ENCODE measurements at places on chromosomes 7 and 10.

- DNase-seq = no peak
These were observed 3.7 kb downstream of the STX1A start for GRCh38 chr7:73715648-73716317.

- no peak for DNase-seq
These were observed 229.0 kb downstream of the STK31 start for GRCh38 chr7:23938937-23939552.

DNA sequence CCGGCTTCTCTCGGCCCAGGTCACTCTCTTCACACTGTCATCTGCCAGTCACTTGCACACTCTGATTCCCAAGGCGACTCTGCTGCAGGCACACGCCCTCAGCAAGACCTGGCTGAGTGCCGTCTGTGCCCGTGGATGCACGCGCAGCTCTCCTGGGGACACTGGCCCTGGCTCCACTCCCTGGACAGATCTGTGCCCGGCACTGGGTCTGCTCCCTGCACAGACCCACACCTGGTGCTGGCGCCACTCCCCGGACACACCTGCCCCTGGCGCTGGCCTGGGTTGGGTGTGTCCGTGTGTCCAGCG lies 133.2 kb downstream of the DNAJB6 start:
- no peak for DNase-seq

DNA sequence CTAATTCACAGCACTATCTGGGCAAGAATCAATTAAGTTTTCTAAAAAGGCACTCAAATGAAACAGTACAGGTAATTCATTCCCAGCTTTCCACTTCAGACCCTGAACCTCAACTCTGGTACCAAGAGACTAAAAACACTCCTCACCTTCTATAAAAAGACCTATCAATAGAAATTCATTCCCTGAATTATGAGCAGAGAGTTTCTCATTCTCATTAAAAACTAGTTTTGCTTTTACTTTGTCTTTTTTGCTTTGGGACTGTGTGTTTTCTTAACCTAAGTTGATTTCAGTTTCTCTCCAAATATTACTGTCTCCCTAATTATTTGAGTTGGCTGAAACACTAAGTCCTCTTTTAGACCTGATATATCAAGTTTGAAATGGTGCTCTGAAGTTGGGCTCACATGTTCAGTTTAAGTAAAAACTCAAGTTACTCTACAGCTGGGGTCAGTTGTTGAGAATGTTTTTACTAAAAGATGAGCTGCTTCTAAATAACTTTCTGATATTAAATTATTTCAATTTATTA lies 189.5 kb downstream of the JAZF1 start:
- DNase-seq = no peak

- DNase-seq = no peak
These were observed 48.4 kb downstream of the UNC5B start for GRCh38 chr10:71260622-71261325.

DNA sequence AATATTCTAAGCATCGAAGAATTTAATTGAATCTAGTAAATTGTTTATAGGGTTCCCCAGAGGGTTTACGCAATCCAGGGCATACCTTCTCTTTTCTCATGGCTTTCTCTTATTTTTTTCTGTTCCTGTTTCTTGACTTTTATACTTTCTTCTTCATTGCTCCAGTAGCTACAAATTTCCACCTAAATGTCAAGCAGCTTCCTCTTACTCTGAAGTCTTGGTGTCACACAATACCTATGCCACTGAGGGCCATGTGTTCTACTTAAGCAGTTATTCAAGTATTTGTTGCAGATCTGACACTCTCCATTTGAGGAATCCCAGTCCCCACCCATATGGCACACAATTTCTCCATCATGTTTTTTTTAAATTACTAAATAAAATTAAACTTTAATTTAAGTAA lies 343.1 kb upstream of the MBL2 start:
- no peak for DNase-seq

- DNase-seq = no peak
These were observed 2.6 kb upstream of the CAMK2B start for GRCh38 chr7:44327981-44328380.

- no peak for DNase-seq
These were observed 219.6 kb downstream of the ARHGAP12 start for GRCh38 chr10:31709028-31709427.

DNA sequence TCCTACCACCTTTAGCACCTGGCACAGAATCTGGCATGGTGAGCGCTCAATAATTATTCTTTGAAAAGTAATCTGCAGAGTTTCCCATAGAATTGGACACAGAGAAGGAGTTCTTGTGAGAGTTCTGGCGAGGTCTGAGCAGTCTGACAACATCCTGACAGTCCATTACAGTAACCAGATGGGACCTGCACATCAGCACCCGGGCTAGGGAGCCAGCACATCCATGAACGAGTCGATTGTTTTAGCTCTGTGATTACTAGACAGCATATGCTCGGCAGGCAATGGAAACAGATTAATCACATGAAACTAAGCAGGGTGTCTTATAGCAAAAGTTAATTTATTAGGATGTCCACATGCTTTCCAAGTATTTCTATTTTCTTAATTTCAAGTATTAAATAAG lies 96.7 kb downstream of the SEMA3D start:
- no peak for DNase-seq

GRCh38 chr7:105690325-105690945 lies 109.1 kb upstream of the EFCAB10 start:
- DNase-seq = peak; percentile 46

DNA sequence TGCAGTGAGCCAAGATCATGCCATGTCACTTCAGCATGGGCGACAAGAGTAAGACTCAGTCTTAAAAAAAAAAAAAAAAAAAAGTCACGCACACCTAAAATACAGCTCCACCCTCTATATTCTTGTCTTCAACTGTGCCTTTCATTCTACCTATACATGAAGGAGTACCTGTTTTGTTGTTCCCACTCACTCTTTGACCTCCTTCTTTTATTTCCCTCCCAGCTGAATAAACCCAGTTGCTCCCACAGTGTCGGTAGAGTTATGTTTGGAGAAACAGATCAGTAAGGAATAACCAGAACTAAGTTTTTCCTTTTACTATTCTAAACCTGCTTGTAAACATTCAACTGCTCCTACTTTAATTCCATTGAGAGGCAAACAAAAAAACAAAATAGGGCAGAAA lies 50.3 kb downstream of the IDE start:
- DNase-seq = no peak

DNA sequence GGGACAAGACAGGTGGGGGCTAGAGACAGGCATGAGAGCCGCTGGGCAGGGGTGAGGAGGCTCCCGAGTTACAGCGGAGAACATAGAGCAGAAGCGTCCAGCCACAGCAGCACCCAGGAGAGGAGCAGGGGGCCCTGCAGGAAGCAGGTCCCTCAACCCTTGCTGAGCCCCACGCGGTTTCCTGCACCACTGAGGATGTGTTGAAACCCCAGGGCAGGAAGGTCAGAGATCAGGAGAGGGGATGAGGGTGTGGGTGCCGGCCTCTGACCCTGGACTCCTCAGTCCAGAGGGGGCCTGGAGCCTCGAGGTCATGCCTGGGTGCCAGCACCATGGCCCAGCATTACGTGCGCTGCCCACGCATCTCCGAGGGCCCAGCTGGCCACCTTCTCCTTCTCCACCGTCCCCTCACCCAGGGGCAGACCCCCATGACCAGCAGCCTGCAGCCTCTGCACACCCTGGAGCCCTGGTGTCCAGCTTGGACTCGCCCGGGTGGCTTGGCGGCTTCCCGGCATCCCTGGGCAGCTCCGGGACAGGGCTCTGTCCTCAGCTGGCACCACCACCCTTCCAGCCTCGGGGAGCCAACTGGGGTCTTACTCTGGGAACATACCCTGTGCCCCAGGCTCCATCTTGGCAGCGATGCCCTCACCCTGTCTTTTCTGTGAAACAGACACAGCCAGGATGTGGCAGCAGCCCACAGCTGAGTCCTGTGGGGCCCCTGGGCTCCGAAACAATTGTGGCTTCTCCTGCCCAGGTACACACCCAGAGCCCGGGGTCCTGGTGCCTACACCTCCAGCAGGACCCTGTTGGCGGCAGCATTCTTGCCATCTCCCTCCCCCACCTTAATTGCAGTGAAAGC lies 52.0 kb downstream of the STK32C start:
- DNase-seq = no peak

- DNase-seq = no peak
These were observed 11.4 kb upstream of the SCART1 start for GRCh38 chr10:133442191-133442966.

DNA sequence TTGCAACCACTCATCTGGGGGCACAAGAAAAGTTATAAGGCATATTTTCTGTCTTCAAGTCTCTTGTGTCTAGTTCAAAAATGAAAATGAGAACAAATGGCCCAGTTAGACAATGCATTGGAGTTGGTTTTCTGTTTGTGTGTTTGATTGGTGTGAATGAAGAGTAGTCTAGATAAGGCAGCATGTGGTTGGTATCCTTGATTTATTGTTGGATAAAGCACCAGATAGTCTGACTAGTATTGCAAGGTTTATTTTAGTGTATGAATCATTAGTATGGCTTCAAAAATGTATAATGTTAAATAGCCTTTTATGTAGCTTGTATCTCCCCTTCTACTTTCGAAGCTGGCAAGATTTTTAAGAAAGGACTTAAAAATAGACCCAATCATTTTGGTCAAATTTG lies 237.3 kb downstream of the CDK14 start:
- DNase-seq = no peak

DNA sequence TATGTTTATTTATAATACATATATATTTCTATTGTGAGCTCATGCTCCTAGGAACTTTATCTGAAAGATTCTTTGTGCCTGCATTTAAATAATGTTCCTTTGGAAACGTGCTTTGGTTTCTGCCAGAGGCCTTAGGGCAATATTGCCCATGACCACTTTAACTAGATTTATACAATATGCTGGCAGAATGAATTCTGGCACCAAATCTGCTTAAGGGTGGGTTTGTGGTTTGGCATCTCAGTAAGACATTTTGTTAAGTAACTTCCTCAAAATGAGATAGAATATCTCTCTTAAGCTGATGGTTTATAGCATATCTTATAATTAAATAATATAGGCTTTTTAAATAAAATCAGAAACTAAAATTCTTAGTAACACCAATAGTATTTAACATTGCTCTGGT lies 252.9 kb downstream of the RNLS start:
- DNase-seq = no peak

DNA sequence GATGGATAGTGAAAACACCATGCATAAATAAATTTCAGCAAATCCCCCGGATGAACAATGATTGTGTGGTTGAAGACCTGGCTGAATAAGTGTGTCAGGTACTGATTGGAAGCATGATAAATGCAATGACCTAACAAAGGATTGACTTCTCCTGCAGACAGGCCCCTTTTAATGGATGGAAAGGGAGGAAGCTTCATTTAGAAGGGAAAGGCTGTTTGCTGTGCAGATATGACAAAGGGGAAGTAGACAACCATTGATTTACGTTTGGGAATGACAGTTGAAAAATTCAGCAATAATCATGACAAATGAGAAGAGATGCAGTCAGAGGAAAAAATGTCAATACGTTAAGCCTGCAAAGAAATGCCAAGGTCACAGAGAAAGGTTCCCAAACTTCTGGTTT lies 503.8 kb downstream of the LRMDA start:
- no peak for DNase-seq

DNA sequence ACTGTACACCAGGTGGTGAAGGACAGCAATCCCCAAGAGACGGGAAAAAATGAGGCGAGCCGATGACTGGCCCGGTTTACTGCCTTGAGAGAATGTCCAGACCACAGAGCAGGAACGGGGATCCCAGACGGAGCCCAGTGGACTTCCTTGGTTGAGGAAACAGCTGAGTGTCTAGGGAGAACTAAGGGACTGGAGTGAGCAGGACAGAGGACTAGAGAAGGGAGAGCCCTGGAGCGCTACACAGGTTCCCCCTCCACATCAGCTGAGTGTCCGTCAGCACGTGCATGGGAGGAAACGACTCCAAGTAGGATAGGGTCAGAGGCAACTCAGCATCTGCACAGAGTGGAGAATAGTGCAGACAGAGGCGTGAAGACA lies 7.1 kb upstream of the WDR86 start:
- peak; percentile 18 for DNase-seq

GRCh38 chr7:141076377-141076776 lies 2.5 kb downstream of the TMEM178B start:
- no peak for DNase-seq

GRCh38 chr10:88913127-88913526 lies 33.1 kb downstream of the STAMBPL1 start:
- no peak for DNase-seq

GRCh38 chr7:112668561-112668960 lies 121.6 kb downstream of the TMEM168 start:
- DNase-seq = no peak

- DNase-seq = no peak
These were observed 25.6 kb downstream of the IRF5 start for GRCh38 chr7:128963327-128963757.

DNA sequence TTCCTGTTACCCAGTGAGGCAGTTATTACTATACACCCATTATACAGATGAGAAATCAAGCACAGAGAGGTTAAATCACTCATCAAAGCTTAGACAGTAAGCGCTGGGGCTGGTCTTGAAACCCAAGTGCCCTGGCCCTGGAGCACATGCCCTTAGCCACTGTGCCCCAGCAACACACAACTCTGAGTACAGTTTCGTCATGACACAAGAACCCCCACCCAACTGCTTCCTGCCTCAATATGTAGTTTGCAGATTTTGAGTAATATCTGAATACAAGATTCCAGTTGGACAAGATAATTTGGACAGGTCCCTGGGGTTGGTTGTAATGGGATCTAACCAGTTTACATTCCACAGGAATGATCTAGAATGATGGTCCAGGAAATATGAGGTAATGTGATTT lies 62.8 kb downstream of the SH3PXD2A start:
- no peak for DNase-seq

DNA sequence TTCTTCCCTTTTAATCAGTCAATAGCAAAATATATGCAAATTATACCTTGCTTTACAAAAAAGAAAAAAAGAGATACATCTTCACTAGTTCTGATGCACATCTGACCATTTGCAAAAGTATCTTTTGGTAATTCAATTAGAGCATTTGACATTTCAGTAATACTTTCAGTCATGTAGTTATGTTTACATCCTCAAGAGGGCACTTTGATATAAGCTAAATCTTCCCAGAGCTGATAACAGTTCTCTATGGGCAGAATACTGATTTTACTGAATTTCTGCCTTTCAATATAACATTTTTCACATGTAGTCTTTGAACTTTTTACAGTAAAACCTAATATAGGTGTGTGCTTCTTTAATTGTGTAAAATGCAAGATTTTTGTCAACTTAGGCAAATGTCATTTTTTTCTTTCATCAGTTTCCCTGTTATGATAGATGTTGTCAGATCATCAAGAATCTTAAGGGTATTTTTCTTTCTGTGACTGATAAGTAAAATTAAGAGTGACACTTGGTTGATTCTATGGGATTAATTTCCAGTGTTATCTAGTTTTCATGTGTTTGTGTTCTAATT lies 703.5 kb upstream of the SEMA3D start:
- no peak for DNase-seq
